ENCODE measurements at places on chromosomes 2 and 18. TPM values are rescaled to one million over a fixed set of nuclear protein-coding genes. Genes with fewer than 3 reads are reported as not detected.

DNA sequence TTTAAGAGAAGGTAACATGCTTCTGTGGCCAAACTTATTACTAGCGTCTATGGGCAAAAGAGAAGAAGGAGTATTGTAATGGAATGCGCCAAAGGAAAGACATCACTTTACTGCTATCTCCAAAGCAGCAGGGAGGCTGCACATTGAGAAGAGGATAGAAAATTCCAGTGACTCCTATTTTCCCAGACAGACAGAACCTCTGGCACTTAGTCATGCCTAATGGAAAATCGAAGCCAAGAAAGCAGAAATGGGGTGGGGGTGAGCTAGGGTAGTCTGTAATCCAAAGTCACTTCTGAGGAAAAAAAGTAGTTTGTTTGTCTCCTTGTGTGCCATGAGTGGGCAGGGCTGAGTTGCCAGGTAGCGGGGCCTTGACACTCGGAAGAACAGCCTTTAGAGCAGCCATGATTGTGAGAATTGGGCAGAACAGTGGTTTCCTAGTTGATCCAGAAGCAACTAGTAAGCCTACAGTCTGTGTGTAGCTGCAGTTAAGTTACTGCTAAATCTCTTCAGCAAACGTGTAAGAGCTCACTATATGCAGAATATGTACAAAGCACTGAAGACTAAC is 79.4 kb upstream of the FOSL2 start:
- peaks cover 2% of the 10 kb centered on the region for H3K36me3 ChIP-seq
- peaks cover 1% of the 10 kb centered on the region for H3K4me1 ChIP-seq
- DNase-seq: no peak
- no peaks in the 10 kb centered on the region for H3K27me3 ChIP-seq

DNA sequence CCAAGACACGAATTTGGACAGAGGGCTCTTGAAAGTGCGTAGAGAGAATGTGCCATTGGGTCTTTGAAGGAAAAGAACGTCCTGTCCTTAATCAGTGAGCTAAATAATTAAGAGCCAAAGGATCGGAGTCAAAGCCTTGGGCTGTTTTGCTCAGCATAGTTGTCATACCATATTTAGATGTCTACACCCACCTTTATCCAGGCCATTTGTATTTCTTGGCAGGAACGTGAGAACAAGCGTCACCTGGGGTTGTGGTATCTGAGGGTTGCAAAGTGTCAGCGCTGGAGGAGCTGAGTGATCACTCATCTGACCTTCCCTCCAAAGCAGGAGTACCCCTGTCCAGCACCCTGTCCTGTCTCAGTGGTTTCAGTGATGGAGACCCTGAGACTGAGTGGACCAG is 4.5 kb downstream of the LPIN1 start:
- peak overlapping the region; percentile 54 for H3K4me3 ChIP-seq
- H3K27me3 ChIP-seq: no peaks in the 10 kb centered on the region
- H3K27ac ChIP-seq: peak overlapping the region; percentile 89
- DNase-seq: peak; percentile 74

DNA sequence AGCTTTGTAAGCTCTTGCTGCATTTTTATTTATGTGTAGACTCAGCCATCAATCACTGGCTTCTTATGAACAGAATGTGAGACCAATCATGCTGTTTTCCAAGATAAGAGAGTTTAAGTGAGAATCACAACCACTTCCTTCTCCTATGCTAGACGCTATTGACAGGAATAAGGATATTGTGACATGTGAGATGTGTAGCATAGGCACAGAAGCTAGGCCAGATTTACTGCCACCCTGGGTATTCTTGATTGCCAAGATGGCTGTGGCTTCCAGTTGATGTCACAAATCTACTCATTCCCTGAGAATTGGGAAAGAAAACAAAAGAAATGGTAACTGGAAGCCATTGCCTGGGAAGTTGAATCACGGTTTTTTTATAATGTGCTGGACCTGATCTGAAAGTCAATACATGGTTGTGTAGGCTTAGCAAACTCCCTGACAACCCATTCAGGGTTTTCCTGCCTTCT is 49.9 kb downstream of the RAB27B start:
- H3K4me3 ChIP-seq: no peak overlapping the region
- peaks cover 1% of the 10 kb centered on the region for H3K27me3 ChIP-seq
- no peaks in the 10 kb centered on the region for H3K4me1 ChIP-seq
- no peaks in the 10 kb centered on the region for H3K36me3 ChIP-seq

Gene HJURP
- total RNA-seq: 79.8 TPM

- no peak overlapping the region for H3K27ac ChIP-seq
- peaks cover 7% of the 10 kb centered on the region for H3K27me3 ChIP-seq
- DNase-seq: no peak
- H3K36me3 ChIP-seq: no peaks in the 10 kb centered on the region
- no peaks in the 10 kb centered on the region for H3K4me1 ChIP-seq
- H3K4me3 ChIP-seq: no peak overlapping the region
Measured at GRCh38 chr2:145000376-145000775, 480.5 kb upstream of the ZEB2 start.

Gene INSIG2
- 104 TPM for total RNA-seq

Gene LINC00305
- total RNA-seq: not detected

- DNase-seq: no peak
- H3K4me3 ChIP-seq: no peak overlapping the region
- peaks cover 4% of the 10 kb centered on the region for H3K4me1 ChIP-seq
- H3K36me3 ChIP-seq: no peaks in the 10 kb centered on the region
- H3K27me3 ChIP-seq: no peaks in the 10 kb centered on the region
- H3K27ac ChIP-seq: no peak overlapping the region
Measured at GRCh38 chr18:11512096-11513025, 97.0 kb upstream of the SLC35G4 start.

DNA sequence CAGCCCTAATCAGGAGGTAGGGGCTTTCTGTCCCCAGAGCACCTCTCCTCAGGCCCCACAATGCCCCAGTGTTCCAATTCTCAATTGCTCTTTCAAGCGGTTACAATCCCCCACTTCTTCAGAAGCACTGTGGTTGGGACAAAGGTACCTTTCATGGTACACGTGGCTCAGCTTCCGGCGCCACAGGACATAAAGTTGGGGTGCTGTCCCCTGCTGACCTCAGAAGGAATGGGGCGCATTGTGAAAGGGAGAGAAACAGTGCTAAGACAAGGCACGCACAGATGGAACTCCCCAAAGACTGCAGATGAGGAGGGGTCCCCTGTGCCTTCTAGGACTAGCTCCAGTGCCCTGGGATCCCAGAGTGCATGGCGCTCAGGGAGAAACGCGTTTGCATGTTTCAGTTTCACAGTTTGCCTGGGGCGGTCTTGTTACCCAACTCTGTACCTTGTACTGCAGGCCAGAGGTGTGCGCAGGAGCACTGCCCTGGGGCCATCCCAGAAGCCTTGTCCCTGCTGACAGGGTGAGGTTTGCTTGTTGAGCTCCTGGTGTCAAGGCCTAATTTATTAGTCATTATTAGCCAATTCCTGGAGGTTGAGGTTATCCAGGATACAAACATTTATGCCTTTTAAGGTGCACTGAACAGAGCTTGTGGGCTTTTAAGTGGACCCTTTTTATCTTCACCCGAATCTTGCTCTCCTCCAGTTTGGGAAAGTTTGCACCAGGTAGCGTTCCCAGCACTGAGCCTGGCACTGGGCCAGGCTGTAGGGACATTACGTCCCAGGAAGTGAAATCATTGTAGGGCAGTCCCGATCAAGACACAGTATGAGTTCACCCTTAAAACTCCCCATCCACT is 7.6 kb downstream of the CNDP1 start:
- no peak for DNase-seq
- H3K4me1 ChIP-seq: no peaks in the 10 kb centered on the region
- no peaks in the 10 kb centered on the region for H3K27me3 ChIP-seq
- no peak overlapping the region for H3K4me3 ChIP-seq
- no peak overlapping the region for H3K27ac ChIP-seq
- H3K36me3 ChIP-seq: no peaks in the 10 kb centered on the region

GRCh38 chr2:29607038-29607420 is 314.4 kb downstream of the ALK start:
- H3K4me3 ChIP-seq: no peak overlapping the region
- H3K4me1 ChIP-seq: no peaks in the 10 kb centered on the region
- H3K27me3 ChIP-seq: peaks cover 1% of the 10 kb centered on the region

Gene DAPL1
- total RNA-seq: not detected

GRCh38 chr2:65558743-65559142 is 126.3 kb upstream of the SPRED2 start:
- peaks cover 8% of the 10 kb centered on the region for H3K27me3 ChIP-seq
- H3K36me3 ChIP-seq: no peaks in the 10 kb centered on the region
- H3K4me1 ChIP-seq: peaks cover 11% of the 10 kb centered on the region
- H3K4me3 ChIP-seq: no peak overlapping the region
- DNase-seq: no peak

Gene CHRNA1
- not detected for total RNA-seq

Gene TPO
- not detected for total RNA-seq

GRCh38 chr2:58097025-58097424 is 50.4 kb downstream of the VRK2 start:
- DNase-seq: no peak
- H3K4me1 ChIP-seq: peaks cover 10% of the 10 kb centered on the region
- no peaks in the 10 kb centered on the region for H3K27me3 ChIP-seq
- H3K4me3 ChIP-seq: no peak overlapping the region
- H3K27ac ChIP-seq: no peak overlapping the region
- peaks cover 23% of the 10 kb centered on the region for H3K36me3 ChIP-seq

DNA sequence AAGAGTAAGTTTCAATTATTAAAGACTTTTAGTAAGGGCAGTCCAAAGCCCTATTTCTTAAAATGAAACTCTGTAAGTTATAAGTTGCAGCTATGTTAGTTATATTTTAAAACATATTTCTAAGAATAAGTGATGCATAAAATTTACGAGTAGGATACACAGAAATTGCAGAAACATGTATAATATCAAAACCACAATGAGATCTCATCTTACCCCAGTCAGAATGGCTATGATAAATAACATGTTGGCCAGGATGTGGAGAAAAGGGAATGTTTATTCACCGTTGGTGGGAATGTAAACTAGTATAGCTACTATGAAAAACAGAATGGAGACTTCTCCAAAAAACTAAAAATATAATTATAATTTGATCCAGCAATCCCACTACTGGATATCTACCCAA is 201.2 kb downstream of the CBLN2 start:
- no peaks in the 10 kb centered on the region for H3K27me3 ChIP-seq
- H3K36me3 ChIP-seq: no peaks in the 10 kb centered on the region
- H3K4me3 ChIP-seq: no peak overlapping the region
- H3K4me1 ChIP-seq: no peaks in the 10 kb centered on the region
- no peak overlapping the region for H3K27ac ChIP-seq
- no peak for DNase-seq

DNA sequence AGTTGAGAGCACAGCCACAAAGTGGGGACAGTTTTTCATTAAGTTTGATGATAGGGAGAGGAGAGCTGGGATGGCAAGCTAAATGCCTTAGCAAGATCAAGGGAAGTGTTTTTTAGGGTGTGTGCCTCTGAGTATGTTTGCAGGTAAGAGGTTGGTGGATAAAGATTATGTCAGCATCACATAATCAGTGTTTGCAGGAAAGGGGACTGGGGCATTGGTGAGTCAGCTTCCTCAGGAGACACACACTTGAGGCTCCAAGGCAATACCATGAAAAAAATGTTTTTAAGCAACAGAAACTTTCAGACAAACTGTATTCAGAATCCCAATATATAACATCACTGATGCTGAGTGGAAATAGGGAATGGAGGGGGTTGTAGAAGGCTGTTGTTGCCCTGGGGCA is 25.4 kb upstream of the DTNB start:
- no peak overlapping the region for H3K4me3 ChIP-seq
- no peak for DNase-seq
- H3K27me3 ChIP-seq: no peaks in the 10 kb centered on the region
- no peak overlapping the region for H3K27ac ChIP-seq

Gene NCOA1
- 16.8 TPM for total RNA-seq

- no peaks in the 10 kb centered on the region for H3K4me1 ChIP-seq
- H3K27me3 ChIP-seq: peaks cover 1% of the 10 kb centered on the region
- no peak overlapping the region for H3K4me3 ChIP-seq
- no peak for DNase-seq
- H3K27ac ChIP-seq: no peak overlapping the region
- no peaks in the 10 kb centered on the region for H3K36me3 ChIP-seq
Measured at GRCh38 chr2:205499006-205499405, 183.3 kb upstream of the NRP2 start.

DNA sequence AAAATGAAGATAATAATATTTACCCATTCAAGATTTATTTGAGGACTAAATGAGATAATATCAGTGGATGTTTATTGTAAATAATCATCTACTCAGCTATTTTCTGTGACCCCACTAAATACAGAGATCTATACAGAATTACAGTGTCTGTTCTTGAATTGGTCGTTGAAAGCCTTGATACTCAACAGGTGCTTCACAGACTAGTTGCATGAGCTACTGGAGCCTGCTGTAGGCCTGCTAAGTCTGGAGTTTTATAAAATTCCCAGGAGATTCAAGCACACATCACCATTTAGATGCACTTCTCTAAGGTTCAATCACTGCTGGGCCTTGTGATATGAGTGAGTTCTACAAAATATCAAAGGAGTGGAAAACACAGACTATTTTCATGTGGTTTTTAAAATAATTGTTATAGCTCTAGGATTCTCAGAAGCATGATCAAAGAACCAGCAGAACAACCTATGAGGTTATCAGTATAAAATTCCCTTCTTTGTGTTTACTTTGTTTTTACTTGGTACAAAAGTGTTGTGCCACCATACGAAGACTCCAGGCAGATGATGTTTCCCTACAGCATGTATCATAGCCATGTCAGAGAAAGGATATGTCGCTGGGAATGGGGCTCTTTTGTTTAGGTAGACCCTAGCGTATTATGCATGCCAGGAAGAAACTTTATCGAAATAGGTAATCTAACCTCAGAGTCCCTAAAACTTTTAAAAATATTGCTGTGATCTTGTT is 7.1 kb downstream of the SULT1C4 start:
- H3K4me1 ChIP-seq: no peaks in the 10 kb centered on the region
- H3K27me3 ChIP-seq: peaks cover 6% of the 10 kb centered on the region
- no peak for DNase-seq
- H3K4me3 ChIP-seq: no peak overlapping the region
- H3K27ac ChIP-seq: no peak overlapping the region

DNA sequence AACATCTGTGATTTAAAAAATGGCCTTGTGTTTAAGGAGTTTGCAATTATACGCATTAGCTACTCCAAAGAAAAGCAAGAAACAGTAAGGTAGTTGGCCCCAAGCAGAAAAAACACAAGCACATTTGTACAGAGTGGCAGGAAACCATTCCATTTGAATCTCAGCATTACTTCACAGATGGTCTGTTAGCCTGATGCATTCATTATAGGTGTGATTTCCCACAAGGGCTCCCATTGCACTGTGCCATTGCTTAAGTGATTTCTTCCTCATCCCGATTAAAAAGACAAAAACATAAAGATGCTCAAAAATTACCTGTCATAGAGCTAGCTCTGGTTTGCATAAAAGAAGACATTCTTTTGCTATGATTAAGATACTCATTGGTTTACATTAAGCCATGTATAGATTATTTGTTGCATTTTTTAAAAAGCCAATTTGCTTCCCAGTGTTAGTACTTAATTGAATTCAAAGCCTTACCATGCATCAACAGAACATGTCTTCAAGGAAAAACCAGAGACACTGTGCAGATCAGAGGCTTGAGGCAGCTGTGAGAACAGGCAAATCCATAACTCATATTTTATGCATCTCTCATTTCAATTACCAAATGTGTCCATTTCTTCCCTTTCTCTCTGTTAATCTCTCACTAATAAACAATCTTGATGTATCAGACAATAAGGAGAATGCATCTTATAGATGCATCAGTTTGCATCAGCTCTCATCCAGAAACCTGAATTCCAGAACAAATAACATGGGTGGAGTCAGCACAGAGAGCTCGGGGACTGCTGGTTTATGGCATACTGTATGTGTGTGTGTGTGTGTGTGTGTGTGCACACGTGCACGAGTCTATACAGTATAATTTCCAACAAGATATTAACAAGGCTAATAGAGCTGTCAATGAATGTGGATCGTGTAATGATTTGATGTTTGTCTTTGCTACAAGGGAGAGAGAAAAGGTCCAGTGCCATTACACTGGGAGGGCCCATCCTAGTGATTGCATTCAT is 558.6 kb upstream of the HS6ST1 start:
- no peaks in the 10 kb centered on the region for H3K4me1 ChIP-seq
- H3K27ac ChIP-seq: no peak overlapping the region
- no peaks in the 10 kb centered on the region for H3K36me3 ChIP-seq
- DNase-seq: no peak
- peaks cover 2% of the 10 kb centered on the region for H3K27me3 ChIP-seq

Measured in activated CD8-positive, alpha-beta T cell treated with anti-CD3 and anti-CD28 coated beads for 36 hours (primary cell).